ENCODE measurements at places on chromosomes 12 and 14. TPM values are rescaled to one million over a fixed set of nuclear protein-coding genes. Genes with fewer than 3 reads are reported as not detected.

CCDC85C gene
- total RNA-seq, result 28.7 TPM

CEBPE gene
- 0.53 TPM for total RNA-seq

DNA sequence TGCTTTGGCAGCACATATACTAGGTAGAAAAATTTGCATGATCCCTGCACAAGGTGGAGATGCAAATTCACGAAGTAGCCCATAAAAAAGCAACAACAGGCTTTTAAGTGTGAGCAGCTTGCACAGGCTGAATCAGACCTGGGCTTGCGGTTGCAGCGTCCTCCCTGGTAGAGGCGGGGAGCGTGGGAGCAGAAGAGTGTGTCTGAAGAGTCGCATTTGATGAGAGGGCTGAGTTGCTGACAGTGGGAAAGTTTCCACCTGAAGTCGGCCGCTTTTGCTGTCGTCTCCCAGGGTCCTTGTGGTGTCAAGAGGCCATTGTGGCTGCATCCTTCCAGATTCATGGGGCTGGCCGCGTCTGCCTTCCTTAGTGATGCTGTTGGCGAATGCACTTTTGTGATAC lies 6.2 kb downstream of the AACS start:
- DNase-seq, result no peak
- no peaks in the 10 kb centered on the region for H3K36me3 ChIP-seq
- H3K4me3 ChIP-seq, result no peak overlapping the region
- H3K27me3 ChIP-seq, result no peaks in the 10 kb centered on the region
- H3K4me1 ChIP-seq, result peaks cover 4% of the 10 kb centered on the region

- no peak for DNase-seq
- peaks cover 6% of the 10 kb centered on the region for H3K27me3 ChIP-seq
- H3K36me3 ChIP-seq, result no peaks in the 10 kb centered on the region
- no peak overlapping the region for H3K27ac ChIP-seq
Observed at GRCh38 chr12:1542599-1542998, 51.8 kb downstream of the FBXL14 start.

GRCh38 chr14:50944647-50945413 lies 547 bp upstream of the PYGL start:
- peaks cover 16% of the 10 kb centered on the region for H3K4me1 ChIP-seq
- no peaks in the 10 kb centered on the region for H3K36me3 ChIP-seq
- peak; percentile 43 for DNase-seq
- no peaks in the 10 kb centered on the region for H3K27me3 ChIP-seq
- H3K27ac ChIP-seq, result peak overlapping the region; percentile 74

CLEC7A gene
- 5.3 TPM for total RNA-seq

- no peak for DNase-seq
- no peaks in the 10 kb centered on the region for H3K36me3 ChIP-seq
- H3K27me3 ChIP-seq, result no peaks in the 10 kb centered on the region
- H3K27ac ChIP-seq, result no peak overlapping the region
- no peak overlapping the region for H3K4me3 ChIP-seq
- H3K4me1 ChIP-seq, result no peaks in the 10 kb centered on the region
Observed at GRCh38 chr12:22518998-22519397, 25.3 kb downstream of the C2CD5 start.

DNA sequence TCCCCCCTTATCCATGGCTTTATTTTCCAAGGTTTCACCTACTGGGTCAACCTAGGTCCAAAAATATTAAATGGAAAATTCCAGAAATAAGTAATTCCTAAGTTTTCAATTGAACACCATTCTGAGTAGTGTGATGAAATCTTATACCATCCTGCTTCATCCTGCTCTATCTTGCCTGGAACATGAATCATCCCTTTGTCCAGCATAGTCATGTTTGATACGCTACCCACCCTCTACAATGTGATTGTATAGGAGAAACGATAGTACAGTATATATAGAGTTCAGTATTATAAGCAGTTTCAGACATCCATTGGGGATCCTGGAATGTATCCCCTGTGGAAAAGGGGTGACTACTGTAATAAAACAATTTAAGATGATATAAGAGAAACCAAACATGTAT lies 62.2 kb downstream of the IFNG start:
- H3K36me3 ChIP-seq, result no peaks in the 10 kb centered on the region
- no peak for DNase-seq
- no peaks in the 10 kb centered on the region for H3K27me3 ChIP-seq
- H3K27ac ChIP-seq, result no peak overlapping the region

GRCh38 chr14:76714470-76714869 lies 46.8 kb upstream of the VASH1 start:
- H3K4me3 ChIP-seq, result no peak overlapping the region
- peak overlapping the region; percentile 79 for H3K27ac ChIP-seq
- no peaks in the 10 kb centered on the region for H3K36me3 ChIP-seq
- H3K4me1 ChIP-seq, result peaks cover 58% of the 10 kb centered on the region
- no peak for DNase-seq
- no peaks in the 10 kb centered on the region for H3K27me3 ChIP-seq

GRCh38 chr12:98741196-98741555 lies 96.1 kb downstream of the APAF1 start:
- H3K27me3 ChIP-seq, result peaks cover 14% of the 10 kb centered on the region
- H3K36me3 ChIP-seq, result peaks cover 5% of the 10 kb centered on the region
- no peak for DNase-seq
- H3K4me1 ChIP-seq, result no peaks in the 10 kb centered on the region
- no peak overlapping the region for H3K4me3 ChIP-seq

CEP290 gene
- 8.4 TPM for total RNA-seq

LRTM2 gene
- not detected for total RNA-seq

DNA sequence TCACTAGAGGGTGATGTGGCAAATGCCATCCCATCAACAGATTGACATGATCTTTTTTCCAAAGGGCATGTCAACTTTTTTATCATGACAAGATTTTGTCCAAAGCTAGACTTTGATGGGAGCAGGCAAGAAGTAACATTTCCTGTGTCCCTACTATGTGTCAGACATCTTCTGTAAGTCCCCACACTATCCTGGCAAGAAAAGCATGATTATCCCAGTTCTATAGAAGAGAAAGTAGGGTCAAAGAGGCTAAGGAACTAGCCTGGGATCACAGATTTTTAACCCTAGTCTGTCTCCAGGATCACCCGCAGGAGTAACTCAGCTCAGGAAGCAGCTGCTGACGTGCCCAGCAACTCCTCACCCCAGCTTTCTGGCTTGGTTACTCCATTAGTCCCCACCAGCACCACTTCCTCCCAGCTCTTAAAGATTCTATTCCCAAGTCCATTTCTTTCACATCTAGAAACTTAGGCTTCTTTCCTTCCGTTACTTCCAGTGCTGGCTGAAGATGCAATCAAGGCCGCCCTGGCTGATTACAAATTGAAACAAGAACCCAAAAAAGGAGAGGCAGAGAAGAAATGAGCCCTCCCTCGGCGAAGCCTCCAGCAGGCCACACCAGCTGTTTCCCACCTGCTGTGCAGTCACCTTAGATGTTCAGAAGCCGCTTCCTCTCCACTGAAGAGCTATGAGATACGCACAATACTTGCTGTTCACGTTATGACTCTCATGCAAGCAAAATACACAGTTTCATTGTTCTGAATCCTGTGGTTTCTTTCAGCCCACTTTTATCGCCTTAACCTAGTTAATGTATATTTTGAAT lies 6.2 kb downstream of the ISCU start:
- H3K27me3 ChIP-seq, result no peaks in the 10 kb centered on the region
- H3K36me3 ChIP-seq, result peaks cover 31% of the 10 kb centered on the region
- H3K4me1 ChIP-seq, result no peaks in the 10 kb centered on the region
- no peak overlapping the region for H3K4me3 ChIP-seq

GRCh38 chr14:54713379-54713778 lies 146.5 kb downstream of the SAMD4A start:
- peak overlapping the region; percentile 81 for H3K27ac ChIP-seq
- H3K4me1 ChIP-seq, result peaks cover 86% of the 10 kb centered on the region
- H3K4me3 ChIP-seq, result no peak overlapping the region
- no peak for DNase-seq
- no peaks in the 10 kb centered on the region for H3K36me3 ChIP-seq

DNA sequence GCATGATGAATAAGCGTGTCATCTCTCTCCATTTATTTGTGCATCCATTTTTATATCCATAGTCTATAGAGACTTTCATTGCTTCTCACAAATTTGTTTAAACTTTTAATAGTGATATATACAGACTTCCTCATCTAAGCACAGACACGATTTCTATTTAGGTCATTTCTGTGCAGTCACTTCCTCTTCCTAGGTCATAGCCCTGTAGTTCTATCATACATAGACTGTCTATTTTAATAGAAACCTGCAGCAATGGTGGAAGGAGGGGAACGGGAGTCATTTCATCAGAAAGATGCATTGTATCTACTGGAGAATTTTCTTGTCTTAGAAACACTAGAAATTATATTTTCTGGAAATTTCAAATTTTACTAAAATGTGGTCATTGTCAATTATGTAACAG lies 133.4 kb upstream of the FGD4 start:
- no peaks in the 10 kb centered on the region for H3K36me3 ChIP-seq
- H3K27ac ChIP-seq, result no peak overlapping the region
- no peak for DNase-seq
- no peak overlapping the region for H3K4me3 ChIP-seq
- no peaks in the 10 kb centered on the region for H3K27me3 ChIP-seq

GPRC5D gene
- total RNA-seq, result not detected

GRCh38 chr12:56884421-56884820 lies 49.8 kb downstream of the SDR9C7 start:
- no peak overlapping the region for H3K27ac ChIP-seq
- no peaks in the 10 kb centered on the region for H3K4me1 ChIP-seq
- DNase-seq, result no peak
- H3K4me3 ChIP-seq, result no peak overlapping the region
- no peaks in the 10 kb centered on the region for H3K36me3 ChIP-seq

MMP19 gene
- 10.3 TPM for total RNA-seq

GRCh38 chr12:30457621-30458289 lies 237.9 kb downstream of the IPO8 start:
- no peaks in the 10 kb centered on the region for H3K36me3 ChIP-seq
- no peaks in the 10 kb centered on the region for H3K4me1 ChIP-seq
- DNase-seq, result no peak
- no peaks in the 10 kb centered on the region for H3K27me3 ChIP-seq
- H3K4me3 ChIP-seq, result no peak overlapping the region

DNA sequence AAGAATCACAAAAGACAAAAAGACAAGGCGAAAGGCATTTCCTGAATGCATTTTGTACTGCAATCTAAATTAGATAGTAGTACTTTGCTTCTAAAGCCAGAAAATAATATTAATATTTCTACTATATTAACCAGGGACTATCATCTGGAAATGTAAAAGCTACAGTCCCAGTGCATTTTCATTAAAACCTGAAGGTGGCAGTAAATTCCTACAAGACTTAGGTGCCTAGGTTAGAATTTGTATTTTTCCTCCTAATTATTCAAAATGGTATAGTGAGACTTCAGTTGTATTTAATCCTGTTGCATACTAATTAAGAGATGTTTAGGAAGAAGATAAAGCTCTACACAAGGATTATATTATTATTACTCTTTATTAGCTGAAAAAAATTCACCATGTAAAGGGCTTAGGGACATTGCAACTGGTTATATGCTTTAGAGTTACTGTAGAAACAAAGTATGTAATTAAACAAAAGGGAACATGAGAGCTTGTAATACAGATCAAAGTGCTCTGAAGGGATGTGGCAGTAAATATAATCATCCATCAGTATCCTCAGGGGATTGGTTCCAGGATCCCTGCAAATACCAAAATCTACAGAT lies 53.6 kb downstream of the BRMS1L start:
- no peak overlapping the region for H3K4me3 ChIP-seq
- no peaks in the 10 kb centered on the region for H3K4me1 ChIP-seq
- no peaks in the 10 kb centered on the region for H3K27me3 ChIP-seq
- H3K36me3 ChIP-seq, result no peaks in the 10 kb centered on the region

- no peaks in the 10 kb centered on the region for H3K4me1 ChIP-seq
- peaks cover 26% of the 10 kb centered on the region for H3K27me3 ChIP-seq
- no peak overlapping the region for H3K4me3 ChIP-seq
- no peaks in the 10 kb centered on the region for H3K36me3 ChIP-seq
Observed at GRCh38 chr12:54611715-54612149, 23.0 kb downstream of the LACRT start.

DNA sequence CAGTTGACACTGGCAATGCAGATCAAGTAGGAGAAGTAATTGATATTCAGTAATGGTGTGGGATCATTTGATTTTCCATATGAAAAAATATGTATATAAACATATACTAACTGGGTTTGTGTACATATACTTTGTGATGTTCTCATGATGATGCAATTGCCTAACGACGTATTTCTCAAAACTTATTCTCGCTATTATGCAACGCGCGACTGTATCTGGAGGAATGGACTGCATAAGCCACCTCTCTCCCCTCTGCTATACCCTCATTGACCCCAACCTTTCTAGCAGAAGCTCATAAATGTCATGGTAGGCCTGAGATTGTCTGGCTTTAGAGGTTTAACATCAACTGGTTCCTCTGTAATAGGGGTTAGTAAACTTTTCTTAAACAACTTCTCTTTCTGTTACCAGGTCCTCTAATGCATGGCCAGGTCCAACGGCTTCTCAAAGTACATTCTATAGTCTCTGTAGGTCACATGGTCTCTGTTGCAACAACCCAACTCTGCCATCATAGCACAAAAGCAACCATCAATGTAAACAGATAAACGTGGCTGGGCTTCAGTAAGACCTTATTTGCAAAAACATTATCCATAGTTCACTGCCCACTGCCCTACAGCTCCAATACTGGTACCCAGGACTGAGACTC lies 59.3 kb downstream of the FOXN3 start:
- no peak overlapping the region for H3K4me3 ChIP-seq
- H3K4me1 ChIP-seq, result peaks cover 1% of the 10 kb centered on the region
- no peaks in the 10 kb centered on the region for H3K27me3 ChIP-seq

GRCh38 chr12:10027311-10027710 lies 3.2 kb upstream of the CLEC9A start:
- no peak for DNase-seq
- H3K27ac ChIP-seq, result no peak overlapping the region
- H3K4me3 ChIP-seq, result no peak overlapping the region
- H3K27me3 ChIP-seq, result no peaks in the 10 kb centered on the region

- no peak for DNase-seq
- H3K4me1 ChIP-seq, result no peaks in the 10 kb centered on the region
- H3K36me3 ChIP-seq, result no peaks in the 10 kb centered on the region
- no peak overlapping the region for H3K27ac ChIP-seq
- no peak overlapping the region for H3K4me3 ChIP-seq
Observed at GRCh38 chr12:34356233-34356987, 334.1 kb downstream of the ALG10 start.

DNA sequence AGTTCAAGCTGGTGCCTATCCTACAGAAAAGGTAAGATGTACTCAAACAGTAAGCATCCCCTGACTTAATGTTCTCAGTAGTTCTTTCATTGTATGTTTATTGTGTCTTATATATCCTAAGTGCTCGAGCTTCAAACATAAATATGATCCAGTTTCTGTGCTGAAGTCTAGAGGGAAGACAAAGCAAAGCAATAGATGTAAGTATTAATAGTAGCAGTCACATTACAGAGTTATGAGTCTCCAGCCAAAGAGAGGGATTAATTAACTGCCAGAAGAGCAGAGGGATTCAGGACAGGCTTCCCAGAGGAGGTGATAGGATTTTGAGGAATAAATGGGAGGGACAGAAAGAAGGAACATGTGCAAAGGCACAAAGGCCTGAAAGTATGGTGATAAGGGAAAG lies 1.4 kb downstream of the NGDN start:
- H3K27ac ChIP-seq, result no peak overlapping the region
- DNase-seq, result no peak
- no peak overlapping the region for H3K4me3 ChIP-seq
- no peaks in the 10 kb centered on the region for H3K27me3 ChIP-seq

GRCh38 chr12:76879710-76880518 lies 1.1 kb upstream of the CSRP2 start:
- no peaks in the 10 kb centered on the region for H3K27me3 ChIP-seq
- DNase-seq, result no peak
- no peaks in the 10 kb centered on the region for H3K36me3 ChIP-seq
- H3K27ac ChIP-seq, result peak overlapping the region; percentile 91
- H3K4me3 ChIP-seq, result peak overlapping the region; percentile 89
- H3K4me1 ChIP-seq, result peaks cover 2% of the 10 kb centered on the region

GRCh38 chr14:91252871-91253794 lies 8.6 kb upstream of the GPR68 start:
- peaks cover 9% of the 10 kb centered on the region for H3K4me1 ChIP-seq
- H3K27me3 ChIP-seq, result no peaks in the 10 kb centered on the region
- no peak for DNase-seq
- H3K27ac ChIP-seq, result peak overlapping the region; percentile 66
- peak overlapping the region; percentile 64 for H3K4me3 ChIP-seq
- no peaks in the 10 kb centered on the region for H3K36me3 ChIP-seq
